GDM1 (cell line): ENCODE measurements at places on chromosomes 11 and 22.

DNA sequence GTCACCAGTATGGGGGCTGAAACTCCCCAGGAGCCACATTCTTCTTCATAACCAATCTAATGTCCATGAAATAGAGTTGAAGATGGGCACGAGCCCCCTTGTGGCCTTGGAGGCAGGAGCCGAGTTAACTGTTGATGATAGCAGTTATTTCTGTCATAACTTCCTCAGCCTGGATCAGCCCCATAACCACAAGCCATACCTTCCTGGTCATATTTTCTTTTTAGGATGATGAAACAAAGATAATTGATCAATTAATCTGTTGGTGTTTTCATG is 65.0 kb upstream of the TTC12 start:
- DNase-seq, result no peak

GRCh38 chr11:40606800-40607199 is 852.7 kb downstream of the LRRC4C start:
- DNase-seq, result no peak

DNA sequence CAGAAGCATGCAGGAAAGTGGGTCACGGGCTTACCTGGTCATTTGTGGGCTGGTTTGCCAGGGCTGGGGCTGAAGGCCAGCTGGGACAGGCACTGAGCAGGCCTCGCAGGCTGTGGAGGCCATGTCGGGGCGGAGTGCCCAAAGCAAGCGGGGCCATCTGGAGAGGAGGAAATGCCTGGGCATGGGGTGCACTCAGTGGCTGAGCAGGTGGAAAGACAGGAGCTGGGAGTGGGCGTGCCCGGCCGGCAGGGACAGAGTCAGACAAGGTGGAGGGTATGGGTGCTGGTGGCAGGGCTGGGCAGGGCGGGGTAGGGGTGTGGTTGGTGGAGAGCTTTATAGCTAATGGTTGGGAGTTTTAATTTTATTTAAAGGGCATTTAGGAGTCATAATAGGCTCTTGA is 27.4 kb downstream of the DAGLA start:
- no peak for DNase-seq

GRCh38 chr11:114569801-114570200 is 10.1 kb upstream of the NXPE1 start:
- DNase-seq, result no peak

- no peak for DNase-seq
Measured at GRCh38 chr11:107924306-107924705, 3.9 kb upstream of the RAB39A start.
